ENCODE measurements at places on chromosomes 4 and X.

DNA sequence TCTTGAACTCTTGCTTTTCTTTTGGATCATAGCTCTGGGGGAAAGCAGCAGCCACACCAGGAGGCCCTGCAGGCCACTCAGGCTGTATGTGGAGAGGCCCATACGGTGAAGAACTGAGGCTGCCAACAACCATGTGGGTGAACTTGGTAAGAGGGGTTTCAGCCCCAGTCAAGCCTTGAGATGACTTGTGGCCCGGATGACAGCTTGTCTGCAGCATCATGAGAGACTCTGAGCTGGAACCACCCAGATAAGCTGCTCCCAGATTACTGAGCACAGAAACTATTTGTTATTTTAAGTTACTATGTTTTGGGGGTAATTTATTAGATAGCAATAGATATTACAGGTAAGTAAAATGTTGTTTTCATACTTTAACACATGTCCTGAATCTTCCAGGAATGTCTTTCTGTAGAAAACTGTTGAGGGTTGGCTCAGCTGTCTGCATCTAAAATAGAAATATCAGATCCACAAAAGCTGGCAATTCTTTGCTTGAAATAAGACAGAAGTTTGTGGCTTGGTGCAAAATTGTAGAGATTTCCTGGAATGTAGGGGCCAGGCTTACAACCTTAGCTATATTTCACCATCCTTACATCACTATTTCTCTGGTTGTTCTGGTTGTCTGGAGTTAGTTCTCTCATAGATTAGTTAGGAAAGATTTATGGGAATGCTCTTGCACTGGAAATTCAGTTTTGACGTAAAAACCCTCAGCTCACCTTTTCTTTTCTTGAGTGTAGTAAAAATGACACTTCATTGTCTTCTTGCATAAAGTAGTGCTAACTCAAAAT lies 272.1 kb downstream of the RAPGEF2 start:
- no peak for DNase-seq

- DNase-seq, result no peak
Observed at GRCh38 chr4:80265571-80266252, 752 bp upstream of the FGF5 start.

- DNase-seq, result no peak
Observed at GRCh38 chr4:7979652-7979968, 39.9 kb upstream of the AFAP1 start.

- no peak for DNase-seq
Observed at GRCh38 chr4:165630671-165631070, 242.4 kb upstream of the TLL1 start.

GRCh38 chrX:4094926-4095325 lies 381.5 kb upstream of the PRKX start:
- DNase-seq, result no peak

GRCh38 chrX:16212024-16212423 lies 44.7 kb downstream of the MAGEB17 start:
- no peak for DNase-seq
